ENCODE measurements at places on chromosomes 11 and 22.

DNA sequence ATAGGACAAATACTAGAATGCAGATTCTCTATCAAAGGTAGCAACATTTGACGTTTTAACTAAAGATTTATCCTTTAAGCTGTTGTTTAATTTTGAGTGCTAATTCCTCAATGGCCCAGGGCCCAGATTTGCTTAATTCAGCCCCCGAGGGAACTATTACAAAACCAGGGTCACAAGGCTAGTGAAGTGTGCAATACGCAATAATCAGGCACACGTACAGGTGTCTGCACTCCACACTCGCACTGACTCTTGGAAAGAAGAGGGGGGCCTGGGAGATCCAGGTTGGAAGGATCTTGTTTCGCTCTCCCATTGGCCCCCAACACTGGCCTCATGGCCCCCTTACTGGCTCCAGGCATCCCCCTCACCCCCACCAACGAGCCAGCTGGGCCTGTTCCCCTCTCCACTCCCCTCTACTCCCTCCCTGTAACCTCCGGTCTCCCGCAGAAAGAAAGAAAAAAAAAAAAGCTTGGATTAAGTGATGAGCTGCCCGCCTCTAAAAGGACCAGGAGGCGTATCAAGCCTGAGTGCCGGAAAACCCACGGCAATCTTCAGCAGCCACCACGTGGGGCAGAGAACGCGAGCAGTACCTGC is 2.2 kb upstream of the KIRREL3 start:
- DNase-seq, result no peak

- DNase-seq, result no peak
Observed at GRCh38 chr22:35443338-35443737, 43.4 kb downstream of the MCM5 start.

GRCh38 chr22:48786679-48786996 is 1041.0 kb downstream of the BRD1 start:
- DNase-seq, result no peak

GRCh38 chr22:44023404-44024287 is 456 bp upstream of the PARVB start:
- DNase-seq, result no peak

GRCh38 chr22:30309951-30310741 is 16.6 kb downstream of the TBC1D10A start:
- no peak for DNase-seq

GRCh38 chr22:44026066-44026629 is 2.0 kb downstream of the PARVB start:
- no peak for DNase-seq

DNA sequence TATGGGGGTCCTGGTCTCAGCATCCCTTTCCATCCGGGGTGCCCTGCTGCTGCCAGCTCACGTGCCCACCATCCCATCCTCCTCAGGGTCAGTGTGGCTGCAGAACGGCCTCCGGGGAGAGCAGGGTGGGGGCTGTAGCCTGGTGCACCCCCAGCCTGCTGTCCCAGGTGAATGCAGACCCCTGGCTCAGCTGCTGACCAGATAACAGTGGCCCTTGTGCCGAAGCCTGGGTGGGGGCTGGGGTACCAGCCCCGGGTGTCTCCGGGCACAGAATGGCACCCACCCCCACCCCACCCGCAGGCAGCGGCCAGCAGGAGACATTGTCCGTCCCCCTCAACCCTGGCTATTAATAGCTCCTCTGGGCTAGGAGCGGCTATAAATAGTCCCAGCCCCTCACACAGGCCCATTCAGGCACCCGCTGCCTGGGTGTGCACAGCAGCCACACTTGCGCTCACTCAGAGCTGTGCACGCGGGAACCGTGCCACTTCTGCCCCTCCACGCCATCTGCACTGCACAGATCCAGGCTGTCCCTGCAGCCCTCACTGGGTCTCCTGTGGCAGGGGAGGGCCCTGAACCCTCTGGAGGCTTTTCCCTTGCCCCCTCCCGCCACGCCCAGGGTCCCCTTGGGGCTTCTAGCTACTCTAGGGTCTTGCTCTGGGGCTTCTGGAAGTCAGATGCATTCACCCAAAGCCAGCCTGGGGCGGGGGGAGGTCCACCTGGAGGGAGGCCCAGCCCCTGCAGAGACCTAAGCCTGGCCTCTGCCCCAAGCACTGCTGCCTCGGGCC is 18.7 kb downstream of the CRELD2 start:
- no peak for DNase-seq

GRCh38 chr11:18527512-18527911 is 770 bp upstream of the TSG101 start:
- no peak for DNase-seq

GRCh38 chr22:35649636-35650250 is 1.5 kb downstream of the APOL6 start:
- no peak for DNase-seq

GRCh38 chr11:9717719-9718118 is 53.8 kb downstream of the SWAP70 start:
- no peak for DNase-seq

GRCh38 chr22:19900707-19901436 is 40.7 kb upstream of the COMT start:
- no peak for DNase-seq

DNA sequence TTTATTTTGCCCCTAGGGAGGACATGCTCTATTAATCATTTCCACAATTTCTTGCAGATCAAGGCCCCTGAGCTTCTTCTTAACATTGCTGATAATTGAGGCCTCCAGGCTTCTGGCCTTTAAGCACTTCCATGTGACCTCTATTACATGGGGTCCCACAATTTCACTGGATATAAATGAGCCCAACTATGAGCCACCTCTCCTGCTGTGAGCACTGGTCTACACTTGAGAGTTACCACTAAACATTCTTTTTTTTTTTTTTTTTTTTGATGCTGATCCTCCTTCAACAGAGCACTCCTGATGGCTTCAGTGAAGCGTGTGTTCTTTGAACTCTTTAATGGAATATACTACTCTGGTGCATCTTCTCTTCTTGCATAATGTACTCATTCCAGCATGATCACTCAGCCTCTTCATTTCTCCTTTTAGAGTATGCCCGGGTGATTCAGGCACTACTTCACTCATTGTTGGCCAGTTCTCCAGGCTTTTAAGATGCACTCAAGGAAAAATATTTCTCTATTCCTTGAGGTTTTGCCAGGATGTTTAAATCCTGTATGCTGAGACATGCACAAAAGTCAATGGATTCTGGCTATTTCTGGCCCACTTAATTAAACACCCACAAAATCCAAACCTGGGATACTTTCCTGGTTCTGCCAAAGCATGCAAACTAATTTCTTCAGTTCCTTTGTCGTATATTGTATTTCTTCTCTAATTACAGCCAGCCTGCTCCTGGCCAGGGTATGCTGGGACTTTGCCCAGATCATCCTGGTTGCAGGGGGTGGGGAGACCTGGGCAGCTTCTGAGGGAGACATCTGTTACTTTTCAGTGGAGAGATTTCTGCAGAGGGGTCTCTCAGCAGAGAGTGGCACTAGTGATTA is 257.8 kb upstream of the LUZP2 start:
- no peak for DNase-seq

DNA sequence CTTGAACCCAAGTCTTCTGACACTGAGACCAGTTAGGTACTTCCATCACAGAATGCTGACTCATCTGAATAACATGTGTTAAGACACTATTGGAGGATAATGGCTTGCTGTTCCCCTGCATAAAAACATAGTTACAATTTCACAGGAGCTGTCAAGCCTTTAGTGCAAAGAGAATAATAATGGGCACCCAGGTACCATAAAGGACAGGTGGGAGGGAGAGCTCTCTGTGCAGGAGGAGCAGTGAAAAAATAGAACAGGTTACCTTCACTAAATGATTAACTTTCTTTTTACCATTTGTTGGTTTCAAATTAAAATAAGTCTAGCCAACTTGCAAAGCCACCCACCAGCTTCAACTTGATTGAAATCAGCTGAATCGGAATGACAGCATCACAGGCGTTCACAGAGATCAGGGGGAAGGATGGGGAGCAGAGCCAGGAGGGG is 173.2 kb downstream of the DSCAML1 start:
- DNase-seq, result no peak

GRCh38 chr11:101617735-101618332 is 34.0 kb upstream of the TRPC6 start:
- no peak for DNase-seq

DNA sequence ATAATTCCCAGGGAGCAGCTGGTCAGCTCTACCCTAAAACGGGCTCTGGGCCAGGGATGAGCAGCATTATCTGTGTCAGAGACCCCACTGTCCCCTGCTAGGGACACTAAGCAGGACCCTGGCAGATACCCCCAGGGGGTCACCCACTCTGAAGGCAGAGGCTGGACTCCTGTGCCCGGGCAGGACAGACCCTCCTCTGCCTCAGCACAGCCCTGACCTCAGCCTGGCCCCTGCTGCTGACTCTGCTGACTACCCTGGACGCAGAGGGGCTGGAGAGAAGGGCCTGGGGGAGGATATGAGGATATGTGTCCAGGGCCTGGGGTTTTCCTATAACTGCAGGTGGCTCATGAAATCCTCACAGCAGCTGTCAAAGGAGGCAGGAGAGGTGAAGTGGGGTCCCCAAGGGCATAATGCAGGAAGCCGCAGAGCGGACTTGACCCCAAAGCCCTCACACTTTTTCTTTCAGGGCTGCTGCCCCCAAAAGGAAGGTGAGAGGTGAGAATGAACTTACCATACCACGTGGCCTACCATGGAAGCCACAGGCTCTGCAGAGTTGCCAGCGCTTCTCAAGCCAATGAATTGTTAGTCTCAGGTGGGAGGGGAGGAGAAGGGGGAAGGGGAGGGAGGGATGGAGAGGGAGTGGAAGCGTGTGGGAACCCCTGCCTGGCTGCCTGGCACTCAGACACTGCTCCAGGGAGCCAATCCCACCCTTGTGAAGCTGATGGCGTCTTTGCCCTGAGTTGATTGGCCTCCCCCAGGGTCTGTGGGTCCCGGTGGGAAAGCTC is 76.7 kb upstream of the WNT11 start:
- DNase-seq, result no peak

- no peak for DNase-seq
Observed at GRCh38 chr11:19559746-19560145, 152.9 kb upstream of the NAV2 start.

- DNase-seq, result no peak
Observed at GRCh38 chr22:41491374-41492100, 22.6 kb downstream of the ACO2 start.

- DNase-seq, result no peak
Observed at GRCh38 chr11:125091247-125091876, 20.1 kb downstream of the TMEM218 start.

GRCh38 chr11:119368121-119369034 is 13.1 kb downstream of the USP2 start:
- DNase-seq, result no peak

DNA sequence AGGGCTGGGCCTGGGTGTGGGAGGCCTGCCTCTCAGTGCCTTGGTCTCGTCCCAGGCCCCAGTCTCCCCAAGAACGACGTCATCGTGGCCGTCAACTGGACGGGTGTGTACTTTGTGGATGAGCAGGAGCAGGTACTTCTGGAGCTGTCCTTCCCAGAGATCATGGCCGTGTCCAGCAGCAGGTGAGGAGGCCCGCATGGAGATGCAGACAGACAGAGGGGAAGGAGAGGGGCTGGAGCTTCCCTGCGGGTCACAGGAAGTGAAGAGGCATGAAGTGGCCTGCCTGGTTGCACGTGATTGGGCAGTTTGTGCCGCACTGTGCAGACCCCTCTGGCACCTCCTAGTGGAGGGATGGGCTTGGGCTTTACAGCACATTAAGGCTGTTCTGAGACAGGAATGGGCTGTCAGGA is 70.4 kb downstream of the MYO7A start:
- DNase-seq, result no peak

DNA sequence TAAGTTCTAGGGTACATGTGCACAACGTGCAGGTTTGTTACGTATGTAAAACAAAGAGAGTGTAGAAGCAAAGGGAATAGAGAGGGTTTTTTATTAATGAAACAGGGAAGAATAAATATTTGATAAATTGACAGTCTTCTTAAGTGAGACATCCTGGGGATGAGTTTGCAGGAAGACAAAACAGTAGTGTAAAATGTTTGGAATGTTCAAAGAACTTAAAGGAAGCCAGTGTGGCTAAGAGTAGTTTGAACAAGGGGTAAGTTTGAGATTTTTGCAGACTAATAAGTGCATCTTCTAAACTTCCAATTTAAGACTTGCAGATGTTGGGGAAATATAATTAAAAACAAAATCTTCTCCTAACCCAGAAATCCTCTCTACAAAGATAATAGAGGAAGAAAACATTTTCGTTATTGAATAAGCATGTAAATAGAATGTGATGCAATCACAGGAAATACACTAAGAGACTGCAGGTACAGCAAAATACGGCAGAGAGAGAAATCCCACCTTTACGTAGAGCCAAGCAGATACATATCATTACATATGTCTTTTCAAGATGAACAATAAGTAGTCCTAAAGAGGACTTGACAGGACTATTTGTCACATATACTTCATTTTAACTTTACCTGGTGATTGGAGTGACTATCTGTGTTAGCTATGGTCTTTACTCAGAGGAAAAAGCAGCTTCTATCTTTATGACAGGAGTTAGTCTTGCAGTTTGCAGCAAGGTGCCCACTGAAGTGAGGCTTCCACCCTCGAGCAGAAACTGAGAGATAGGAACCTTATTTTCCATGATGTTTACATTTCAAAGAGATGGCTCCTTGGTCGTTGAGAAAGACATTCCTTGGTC is 402.1 kb downstream of the CNTN5 start:
- DNase-seq, result no peak

GRCh38 chr11:122910775-122911174 is 28.2 kb downstream of the JHY start:
- DNase-seq, result no peak

DNA sequence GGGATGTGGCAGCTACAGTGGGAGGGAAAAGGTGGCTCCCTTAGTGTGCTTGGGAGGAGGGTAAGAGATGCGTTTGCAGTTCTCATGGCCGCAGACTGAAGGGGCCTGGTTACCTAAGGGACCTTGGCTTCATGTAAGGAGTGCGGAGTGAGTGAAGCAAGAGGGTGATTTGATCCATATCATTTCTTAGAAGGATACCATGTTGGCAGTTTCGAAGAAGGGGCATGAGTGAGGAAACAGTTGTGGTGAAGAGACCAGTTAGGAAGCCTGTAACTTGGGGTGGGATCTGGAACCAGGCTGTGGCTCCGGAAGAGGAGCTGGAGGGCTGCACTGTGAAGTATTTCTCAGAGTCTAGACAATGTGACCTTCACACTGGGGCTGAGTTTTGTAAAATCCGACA is 45.0 kb downstream of the ST3GAL4 start:
- DNase-seq, result no peak

DNA sequence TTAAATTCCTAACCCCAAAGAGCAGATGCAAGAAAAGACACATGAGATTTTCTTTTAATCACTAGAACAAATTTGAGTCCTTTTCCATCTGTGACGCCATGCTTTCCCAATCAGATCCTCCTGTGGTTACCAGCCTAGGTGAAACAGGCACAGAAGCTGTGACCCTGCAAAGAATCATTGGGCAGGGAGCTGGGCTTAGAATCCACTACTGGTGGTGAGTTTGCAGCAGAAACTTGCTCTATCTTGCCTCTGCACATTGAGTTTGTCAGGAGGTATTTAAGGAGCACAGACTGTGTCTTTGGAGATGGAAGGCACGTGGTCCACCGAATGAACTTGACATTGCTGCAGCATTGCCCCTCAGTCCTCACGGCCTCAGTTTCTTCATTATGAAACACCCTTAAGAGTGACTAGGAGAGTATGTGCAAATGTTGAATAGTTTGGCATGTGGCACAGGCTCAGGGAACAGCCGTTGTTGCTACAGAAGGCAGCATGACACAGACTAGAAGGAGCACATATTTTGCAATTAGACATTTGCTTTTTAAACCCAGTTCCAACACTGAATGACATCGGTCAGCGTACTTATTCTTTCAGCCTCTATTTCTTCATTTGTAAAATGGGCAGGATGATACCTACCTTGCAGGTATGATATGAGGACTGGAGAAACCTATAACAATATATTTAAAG is 127.6 kb downstream of the DBX1 start:
- DNase-seq, result no peak
